ENCODE measurements at places on chromosomes 4 and X.

GRCh38 chrX:46551494-46552128 is 6.4 kb upstream of the ZNF674 start:
- no peak for DNase-seq

- DNase-seq, result no peak
Observed at GRCh38 chr4:72814241-72814640, 245.2 kb upstream of the ADAMTS3 start.

GRCh38 chr4:15809466-15809865 is 31.3 kb downstream of the CD38 start:
- DNase-seq, result no peak

DNA sequence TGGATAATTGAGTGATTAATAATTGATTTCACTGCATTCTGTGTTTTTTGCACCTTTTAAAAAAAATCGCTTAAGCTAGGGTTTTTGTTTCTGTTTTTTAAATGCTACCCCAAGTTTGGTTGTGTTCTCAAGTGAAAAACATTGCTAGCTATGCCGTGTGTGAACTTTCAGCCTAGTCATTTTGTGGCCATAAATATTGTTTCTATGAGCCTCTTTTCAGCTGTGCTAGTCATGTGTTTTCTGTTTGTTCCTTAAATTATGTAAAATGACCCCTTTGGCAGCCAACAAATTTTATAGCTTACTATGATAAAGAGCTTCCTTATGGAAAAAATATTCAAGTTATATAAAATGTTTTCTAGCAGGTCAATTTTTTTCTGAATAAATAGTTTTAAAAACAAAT is 59.1 kb downstream of the GALNT7 start:
- no peak for DNase-seq

- no peak for DNase-seq
Observed at GRCh38 chrX:154751669-154752271, 893 bp upstream of the GAB3 start.

GRCh38 chr4:75992462-75992861 is 1.7 kb upstream of the SDAD1 start:
- DNase-seq, result no peak

DNA sequence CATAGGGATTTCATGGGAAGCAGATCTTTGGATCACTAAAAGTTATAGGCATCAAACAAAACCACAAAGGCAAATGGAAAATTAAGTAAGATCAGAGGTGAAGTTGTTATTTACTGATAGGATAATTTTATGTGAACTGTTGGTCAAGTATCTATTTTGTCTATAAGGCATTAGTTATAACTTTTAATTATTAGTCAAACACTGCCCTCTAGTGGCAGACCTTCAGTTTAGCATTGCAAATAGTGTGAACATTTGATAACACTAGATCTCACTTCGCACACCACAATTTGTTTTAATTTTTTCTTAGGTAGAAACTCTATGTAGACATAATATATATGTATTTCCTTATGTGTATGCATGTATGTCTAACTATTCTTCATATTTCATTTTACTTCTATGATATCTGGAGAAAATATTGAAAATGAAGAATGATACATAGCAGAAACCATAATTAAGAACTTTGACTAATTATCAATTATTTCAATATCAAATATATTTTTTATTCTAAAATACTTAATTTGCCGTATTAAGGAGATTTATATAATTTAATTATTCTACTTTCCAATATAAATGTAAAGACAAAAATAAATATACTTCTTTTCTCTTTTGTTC is 214.5 kb upstream of the TACR3 start:
- no peak for DNase-seq
